ENCODE measurements at places on chromosomes 1 and 21. TPM values are rescaled to one million over a fixed set of nuclear protein-coding genes. Genes with fewer than 3 reads are reported as not detected.

DNA sequence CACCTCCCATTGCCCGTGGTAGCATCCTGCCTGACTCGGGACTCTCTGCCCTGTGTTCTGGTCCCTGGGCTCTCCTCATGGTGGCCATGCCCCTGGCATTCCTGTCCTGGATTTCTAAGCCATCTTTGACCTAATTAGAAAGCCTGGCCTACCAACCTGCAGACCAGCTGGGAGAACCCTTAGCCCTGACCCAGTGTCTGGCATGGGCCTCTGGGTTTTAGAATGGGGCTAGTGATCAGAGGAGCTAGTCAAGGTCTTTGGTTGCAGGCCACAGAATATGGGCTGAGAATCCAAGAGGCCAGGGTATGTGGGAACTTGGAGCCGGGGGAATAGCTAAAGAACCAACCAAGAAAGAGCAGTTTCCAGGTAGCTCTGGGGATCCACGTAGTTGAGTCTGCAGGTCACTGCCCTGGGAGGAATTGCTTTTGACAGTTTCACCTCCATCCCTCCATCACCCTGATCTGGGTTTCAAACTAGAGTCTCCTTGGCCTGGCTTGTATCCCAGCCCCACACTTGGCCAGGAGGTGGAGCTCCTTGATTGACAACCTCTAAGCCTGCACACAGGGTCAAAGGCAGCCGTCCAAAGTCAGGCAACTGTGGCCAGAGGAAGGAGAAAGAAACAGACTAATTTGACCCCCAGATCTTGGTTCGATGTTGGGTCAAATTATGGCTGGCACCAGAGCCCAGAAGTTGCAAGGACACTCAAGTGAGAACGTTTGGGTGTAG lies 54.7 kb upstream of the ABCG1 start:
- no peak for DNase-seq

The CACHD1 gene
- 36.0 TPM for total RNA-seq

The ALG14 gene
- 10.5 TPM for total RNA-seq

GRCh38 chr1:97943354-97943753 lies 22.5 kb upstream of the DPYD start:
- DNase-seq, result no peak

GRCh38 chr1:25167269-25168192 lies 64.8 kb downstream of the SYF2 start:
- no peak for DNase-seq

DNA sequence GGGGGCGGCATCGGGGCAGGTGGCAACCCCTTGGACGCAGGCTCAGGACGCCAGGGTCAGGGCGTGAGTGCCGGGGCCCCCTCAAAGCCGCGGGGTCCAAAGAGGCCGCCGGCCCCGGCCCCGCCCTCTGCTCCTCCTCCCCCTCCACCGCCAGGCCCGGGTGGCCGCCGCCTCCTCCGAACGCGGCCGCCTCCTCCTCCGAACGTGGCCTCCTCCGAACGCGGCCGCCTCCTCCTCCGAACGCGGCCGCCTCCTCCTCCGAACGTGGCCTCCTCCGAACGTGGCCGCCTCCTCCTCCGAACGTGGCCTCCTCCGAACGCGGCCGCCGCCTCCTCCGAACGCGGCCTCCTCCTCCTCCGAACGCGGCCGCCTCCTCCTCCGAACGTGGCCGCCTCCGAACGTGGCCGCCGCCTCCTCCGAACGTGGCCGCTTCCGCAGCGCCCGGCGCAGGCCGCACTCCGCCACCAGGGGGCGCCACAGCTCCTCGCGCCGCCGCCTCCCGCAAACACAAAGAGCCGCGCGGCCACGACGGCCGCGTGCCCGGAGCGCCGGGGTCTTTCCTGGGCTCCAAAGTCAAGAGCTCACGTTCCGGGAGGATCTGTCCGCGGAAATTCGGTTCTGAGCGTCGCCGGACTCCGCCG lies 19.3 kb upstream of the SAMD11 start:
- peak; percentile 88 for DNase-seq

- DNase-seq, result no peak
Measured at GRCh38 chr1:64323054-64323453, 119.6 kb downstream of the UBE2U start.

The CFH gene
- total RNA-seq, result not detected

GRCh38 chr1:56666112-56666608 lies 21.0 kb downstream of the PRKAA2 start:
- no peak for DNase-seq

GRCh38 chr1:91564888-91565701 lies 64.4 kb downstream of the CDC7 start:
- DNase-seq, result no peak

The MPL gene
- total RNA-seq, result not detected

GRCh38 chr1:202220733-202221132 lies 27.1 kb downstream of the LGR6 start:
- DNase-seq, result no peak

GRCh38 chr1:245195398-245195797 lies 40.6 kb downstream of the KIF26B start:
- no peak for DNase-seq

The CLDN17 gene
- not detected for total RNA-seq

The KIF17 gene
- total RNA-seq, result 1.1 TPM

The FAM78B gene
- total RNA-seq, result 3.1 TPM

The TMEM81 gene
- total RNA-seq, result 5.1 TPM

The TMOD4 gene
- total RNA-seq, result 2.0 TPM

The ADAMTS1 gene
- total RNA-seq, result 11.6 TPM

DNA sequence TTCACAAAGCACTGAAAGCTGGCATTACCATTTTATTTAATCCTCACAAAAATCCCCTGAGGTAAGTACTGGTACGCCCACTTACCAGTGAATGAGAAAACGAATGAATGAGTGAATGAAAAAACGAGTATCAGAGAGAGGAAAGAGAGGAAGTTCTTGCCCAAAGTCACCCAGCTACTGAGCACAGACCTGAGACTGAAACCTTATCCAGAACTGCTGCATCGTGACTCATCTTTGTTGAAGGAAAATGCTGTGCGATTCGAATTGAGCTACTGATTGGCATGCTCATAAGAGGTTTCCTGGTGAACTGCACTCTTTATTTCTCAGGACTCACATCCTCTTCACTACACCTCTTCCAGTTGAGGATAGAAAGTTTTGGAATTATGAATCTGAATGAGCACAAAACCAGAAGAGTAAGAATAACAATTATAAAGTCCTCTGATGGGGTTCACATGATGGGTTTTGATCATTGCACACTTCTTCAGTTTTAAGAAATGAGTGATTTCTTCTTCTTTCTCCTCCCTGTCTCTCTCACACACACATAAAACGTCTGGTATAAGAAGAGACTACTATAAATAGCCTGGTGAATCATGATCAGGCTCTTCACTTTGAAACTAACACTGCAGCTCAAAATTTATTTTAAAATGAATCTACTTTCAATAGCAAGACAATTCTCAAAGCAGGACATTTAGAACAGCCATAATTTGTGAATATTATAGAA lies 32.1 kb downstream of the IL12RB2 start:
- DNase-seq, result no peak

DNA sequence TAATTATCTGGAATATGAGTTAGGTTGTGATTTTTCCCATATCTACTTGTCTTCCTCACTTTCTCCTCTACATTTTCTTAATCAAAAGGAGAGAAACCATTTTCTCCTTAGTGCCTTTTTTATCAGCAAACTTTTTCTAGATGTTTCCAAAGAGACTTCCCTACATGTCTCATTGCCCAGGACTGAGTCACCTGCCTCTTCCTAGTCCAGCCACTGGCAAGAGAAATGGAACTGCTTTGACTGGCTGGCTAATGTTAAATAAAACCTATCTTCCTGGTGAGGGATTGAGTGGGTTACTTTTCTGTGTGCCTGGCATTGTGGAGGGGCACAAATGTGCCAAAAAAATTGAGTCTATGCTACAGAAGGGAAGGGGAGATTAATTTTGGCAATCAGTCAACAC lies 52.1 kb upstream of the CD5L start:
- no peak for DNase-seq

The COL16A1 gene
- total RNA-seq, result 2.1 TPM

- no peak for DNase-seq
Measured at GRCh38 chr1:40363721-40364120, 9.8 kb upstream of the SMAP2 start.

The OR2T29 gene
- not detected for total RNA-seq

GRCh38 chr1:111770916-111771315 lies 15.2 kb downstream of the DDX20 start:
- no peak for DNase-seq

DNA sequence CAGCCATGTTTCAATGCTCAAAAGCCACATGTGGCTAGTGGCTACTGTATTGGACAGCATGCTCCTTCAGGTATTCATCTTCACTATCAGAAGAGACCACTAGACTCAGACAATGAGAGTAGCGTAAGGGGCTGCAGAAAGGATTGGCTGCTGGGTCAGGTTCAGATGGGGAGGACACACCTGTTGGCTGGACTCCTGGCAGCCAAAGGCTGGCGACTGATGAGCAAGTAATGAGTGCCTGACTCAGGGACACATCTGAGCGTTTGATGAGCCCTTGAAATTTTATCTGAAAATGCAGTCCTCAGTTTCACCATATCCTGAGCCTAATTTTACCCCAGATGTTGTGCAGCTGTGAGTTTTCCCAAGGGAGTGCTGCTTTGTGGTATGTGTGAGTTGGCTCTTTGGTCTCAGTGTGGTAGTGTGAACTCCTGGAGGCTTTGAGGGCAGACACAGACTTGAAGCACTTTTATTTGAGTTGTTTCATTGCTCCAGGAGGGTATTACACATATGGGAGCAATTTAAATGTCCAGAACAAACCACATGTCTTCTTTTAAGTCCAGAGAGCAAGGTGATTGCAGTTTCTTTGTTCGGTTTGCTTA lies 9.6 kb downstream of the ST6GALNAC3 start:
- no peak for DNase-seq
